Upper lobe of left lung (tissue), 6 donors: ENCODE measurements at places on chromosomes 1 and 21. TPM values are rescaled to one million over a fixed set of nuclear protein-coding genes. Genes with fewer than 3 reads are reported as not detected.

RNF11 gene
- total RNA-seq = 80.2 TPM

- DNase-seq = no peak
These were observed 106.4 kb downstream of the KAZN start for GRCh38 chr1:14704846-14705245.

PALMD gene
- total RNA-seq = 11.6 TPM

NUP133 gene
- total RNA-seq = 71.2 TPM

DNA sequence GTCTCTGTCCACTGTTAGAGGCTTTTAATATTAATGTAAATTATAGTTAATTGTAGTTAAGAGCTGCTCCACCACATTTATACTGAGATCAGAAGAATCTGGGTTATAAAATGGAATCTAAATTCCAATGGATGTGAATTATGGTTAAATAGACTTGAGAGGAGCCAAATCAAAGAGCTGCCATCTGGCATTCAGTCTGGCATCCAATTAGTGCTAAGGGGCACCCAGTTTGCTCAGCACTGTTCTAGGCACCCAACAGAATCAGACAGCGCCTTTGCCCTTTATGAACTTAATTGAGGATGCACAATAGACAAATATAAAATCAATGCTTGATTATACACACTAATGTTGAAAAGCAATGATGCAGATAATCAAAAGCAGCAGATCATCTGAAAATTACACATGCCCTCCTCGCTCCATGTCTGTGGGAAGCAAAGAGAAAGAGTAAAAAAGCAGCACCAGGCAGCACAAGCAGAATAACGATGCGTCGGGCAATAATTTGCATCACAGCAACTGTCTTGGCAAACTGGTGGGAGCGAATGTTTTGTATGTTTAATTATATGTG lies 310.1 kb downstream of the BRINP2 start:
- DNase-seq = no peak

DNASE2B gene
- 1.5 TPM for total RNA-seq

PM20D1 gene
- 0.47 TPM for total RNA-seq

GRCh38 chr21:31711745-31712285 lies 20.1 kb downstream of the SCAF4 start:
- DNase-seq = no peak

HUNK gene
- 1.1 TPM for total RNA-seq

DNA sequence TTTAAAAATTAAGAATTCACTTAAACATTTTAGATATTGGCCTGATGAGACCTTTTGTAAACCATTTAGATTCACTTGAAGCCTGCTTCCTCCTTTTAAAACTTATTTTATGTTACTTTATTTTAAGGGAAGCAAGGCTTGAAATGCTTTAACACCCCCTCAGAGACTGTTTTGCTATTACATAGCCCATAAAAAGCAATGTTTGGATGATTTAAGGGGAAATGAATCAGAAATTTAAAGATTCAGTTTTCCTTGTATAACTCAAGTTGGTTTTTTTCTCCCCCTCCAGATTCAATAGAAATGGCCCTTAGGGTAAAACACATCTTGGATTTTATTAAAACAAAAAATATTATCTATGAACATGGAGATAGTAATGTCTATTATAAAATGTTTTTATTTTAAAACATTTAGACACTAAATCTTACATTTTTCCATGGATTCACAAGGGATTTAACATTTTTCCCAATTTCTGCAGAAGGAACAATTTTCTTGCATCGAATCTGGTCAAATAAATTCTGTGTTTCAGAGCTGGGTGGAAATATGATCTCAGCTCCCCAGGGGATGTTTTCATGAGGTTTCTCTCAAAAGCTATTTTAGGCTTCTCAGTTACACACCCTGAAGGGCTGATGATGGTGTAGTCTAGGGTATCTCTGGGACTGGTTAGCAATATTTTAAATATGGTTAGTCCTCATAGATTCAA lies 69.3 kb upstream of the WARS2 start:
- DNase-seq = no peak

DNA sequence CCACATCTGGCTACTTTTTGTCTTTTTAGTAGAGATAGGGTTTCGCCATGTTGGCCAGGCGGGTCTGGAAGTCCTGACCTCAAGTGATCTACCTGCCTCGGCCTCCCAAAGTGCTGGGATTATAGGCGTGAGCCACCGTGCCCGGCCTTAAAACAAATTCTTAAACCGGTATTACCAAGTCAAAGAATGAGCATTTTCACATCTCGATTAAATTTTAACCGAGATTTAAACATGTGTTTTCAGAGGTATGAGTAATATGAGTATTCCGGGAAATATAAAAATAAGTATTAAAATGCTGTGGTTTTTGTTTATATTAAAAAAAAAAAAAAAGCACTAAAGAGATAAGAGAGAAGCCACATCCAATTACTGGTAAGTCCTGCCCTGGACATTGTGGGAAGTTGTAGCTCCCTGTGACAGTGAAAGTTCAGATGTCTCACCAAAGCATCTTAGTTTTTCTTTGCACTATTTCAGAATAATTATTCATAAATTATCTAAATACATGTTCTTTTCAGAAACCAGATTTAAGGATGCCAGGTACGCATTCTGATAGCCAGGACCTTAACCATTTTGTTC lies 24.9 kb downstream of the ZNF281 start:
- DNase-seq = no peak

GRCh38 chr1:64890699-64891447 lies 75.5 kb downstream of the JAK1 start:
- DNase-seq = no peak

GRCh38 chr1:173818459-173818858 lies 6.0 kb upstream of the DARS2 start:
- DNase-seq = no peak

E2F2 gene
- 1.0 TPM for total RNA-seq

- no peak for DNase-seq
These were observed 2.1 kb upstream of the S100A2 start for GRCh38 chr1:153567621-153568366.

DNA sequence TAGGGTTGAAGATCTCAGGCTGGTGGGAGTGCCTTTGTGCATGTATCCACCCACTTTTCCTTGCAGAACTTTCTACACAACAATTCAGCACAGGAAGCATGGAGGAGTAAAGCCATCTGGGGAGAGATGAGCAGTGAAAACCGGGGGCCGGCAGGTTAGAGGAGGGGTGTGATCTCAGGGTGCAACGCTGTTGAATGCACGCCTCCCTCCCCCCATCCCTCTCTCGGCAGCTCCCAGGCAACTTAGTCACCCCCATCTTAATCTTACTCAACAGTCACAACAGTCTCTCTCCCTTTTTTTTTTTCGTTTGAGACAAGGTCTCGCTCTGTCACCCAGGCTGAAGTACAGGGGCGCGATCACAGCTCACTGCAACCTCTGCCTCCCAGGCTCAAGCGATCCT lies 16.6 kb upstream of the ABCG1 start:
- no peak for DNase-seq

DNA sequence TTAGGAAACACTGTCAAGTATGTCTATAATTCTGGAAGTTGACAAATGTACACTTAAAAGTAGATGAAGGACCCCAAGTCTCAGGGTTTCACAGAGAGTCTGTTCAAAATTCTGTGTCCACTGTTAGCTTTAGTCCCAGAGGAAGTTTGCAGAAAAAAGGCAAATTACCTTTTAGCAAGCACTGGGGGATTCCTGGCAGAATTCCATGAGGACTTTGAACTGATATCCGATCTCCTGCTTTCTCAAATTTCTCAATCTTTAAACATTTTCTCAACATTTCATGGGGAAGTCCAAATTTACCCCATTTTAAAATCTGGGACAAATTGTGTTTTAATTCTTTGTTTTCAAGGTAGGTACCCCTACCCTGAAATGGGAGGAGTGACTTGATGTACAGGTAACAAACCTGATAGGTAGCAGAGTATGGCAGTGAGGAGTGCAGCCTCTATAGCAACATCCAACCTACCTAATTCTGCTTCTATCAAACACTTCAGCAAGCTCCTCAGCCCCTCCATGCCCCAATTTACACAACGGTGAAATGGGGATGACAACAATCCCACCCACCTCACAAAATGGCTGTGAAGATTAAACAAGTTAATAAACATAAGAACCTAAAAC lies 344.9 kb downstream of the OMA1 start:
- DNase-seq = no peak
